ENCODE measurements at places on chromosomes 12 and 14.

GRCh38 chr14:78302841-78303240, 132.7 kb downstream of the NRXN3 start:
- peak; percentile 21 for DNase-seq

GRCh38 chr14:59363531-59364226, 101.5 kb downstream of the GPR135 start:
- no peak for DNase-seq

GRCh38 chr12:108066583-108067577, 62.2 kb upstream of the WSCD2 start:
- DNase-seq = no peak

DNA sequence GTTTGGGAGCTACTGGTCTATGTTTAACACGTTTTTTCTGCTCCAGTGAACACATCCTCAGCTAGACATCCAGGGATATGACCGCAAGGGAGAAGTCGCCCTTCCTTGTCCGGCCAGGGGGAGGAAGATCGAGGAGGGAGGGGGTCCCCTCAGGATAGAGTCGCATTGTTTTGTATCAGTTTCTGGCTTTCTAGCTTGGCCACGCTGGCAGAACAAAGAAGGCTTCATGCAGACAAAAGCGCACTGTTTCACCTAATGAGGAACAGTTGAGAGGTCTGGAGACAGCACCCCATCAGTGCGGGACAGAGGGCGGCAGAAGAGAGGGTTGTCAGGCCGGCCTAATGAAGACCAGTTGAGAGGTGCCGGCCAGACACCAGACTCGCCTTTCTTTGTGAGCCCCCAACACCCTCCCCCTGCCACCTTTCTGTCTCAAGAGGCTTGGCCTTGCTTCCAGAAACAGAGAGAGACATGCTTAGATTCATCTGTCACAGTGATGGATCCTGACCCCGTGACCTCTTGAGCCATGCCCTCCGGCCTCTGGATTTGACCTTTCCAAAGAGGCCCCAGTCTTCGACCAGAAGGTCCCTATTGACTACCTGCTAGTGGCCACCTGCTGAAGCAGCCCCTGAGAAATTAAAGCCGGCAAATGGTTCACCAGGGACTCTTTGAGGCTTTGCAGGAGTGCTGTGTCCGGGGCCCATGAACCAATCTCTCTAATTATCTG, 254.7 kb upstream of the TBX3 start:
- DNase-seq = no peak

GRCh38 chr12:104596134-104596799, 139.5 kb downstream of the CHST11 start:
- no peak for DNase-seq

GRCh38 chr12:109053382-109054123, 1.2 kb downstream of the USP30 start:
- no peak for DNase-seq

DNA sequence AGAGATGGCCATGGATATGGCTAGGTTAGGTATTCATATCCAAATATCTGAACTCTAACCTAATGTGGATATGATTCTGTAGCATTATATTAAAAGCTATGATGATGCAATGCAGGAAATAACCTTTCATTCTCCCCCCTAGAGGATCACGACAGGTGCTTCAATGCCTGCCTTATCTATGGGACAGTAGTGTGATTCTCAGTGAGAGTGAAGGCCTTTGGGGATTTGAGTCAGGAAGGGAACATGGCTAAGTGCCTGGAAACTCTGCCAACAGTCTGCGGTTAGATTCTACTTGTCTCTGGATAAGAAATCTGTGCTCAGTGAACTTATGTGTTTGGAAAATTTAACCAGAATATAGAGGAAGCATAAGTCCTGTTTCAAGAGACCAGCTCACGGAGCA, 81.8 kb downstream of the SLC38A1 start:
- DNase-seq = no peak

- no peak for DNase-seq
These were observed 415.4 kb downstream of the ZFP36L1 start for GRCh38 chr14:68377459-68377858.

DNA sequence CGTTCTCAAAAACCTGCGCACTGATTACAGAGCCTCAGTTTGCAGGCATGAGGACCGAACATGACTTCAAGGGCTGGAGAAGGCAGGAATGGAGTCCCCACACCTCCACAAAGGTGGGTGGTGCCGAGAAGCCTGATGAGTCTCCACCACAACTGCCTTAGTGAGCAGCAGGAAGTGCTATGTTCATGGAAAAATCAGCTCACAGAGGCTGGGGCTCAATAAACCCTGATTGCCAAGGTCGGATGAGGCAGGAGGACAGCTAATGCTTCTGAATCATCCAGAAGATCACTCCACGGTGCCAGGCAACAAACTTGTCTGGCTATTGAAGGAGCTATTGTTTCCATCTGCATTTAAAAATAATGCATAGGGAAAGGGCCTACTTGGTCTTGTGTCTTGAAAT, 31.1 kb downstream of the APPL2 start:
- DNase-seq = no peak

- DNase-seq = no peak
These were observed 150.9 kb upstream of the PLEKHG7 start for GRCh38 chr12:92551853-92552397.

- DNase-seq = no peak
These were observed 74.2 kb downstream of the DNAH10 start for GRCh38 chr12:123836292-123836691.

- no peak for DNase-seq
These were observed 52.7 kb downstream of the PTGER2 start for GRCh38 chr14:52366796-52367315.

GRCh38 chr14:93108105-93108504, 7.6 kb downstream of the ITPK1 start:
- no peak for DNase-seq

DNA sequence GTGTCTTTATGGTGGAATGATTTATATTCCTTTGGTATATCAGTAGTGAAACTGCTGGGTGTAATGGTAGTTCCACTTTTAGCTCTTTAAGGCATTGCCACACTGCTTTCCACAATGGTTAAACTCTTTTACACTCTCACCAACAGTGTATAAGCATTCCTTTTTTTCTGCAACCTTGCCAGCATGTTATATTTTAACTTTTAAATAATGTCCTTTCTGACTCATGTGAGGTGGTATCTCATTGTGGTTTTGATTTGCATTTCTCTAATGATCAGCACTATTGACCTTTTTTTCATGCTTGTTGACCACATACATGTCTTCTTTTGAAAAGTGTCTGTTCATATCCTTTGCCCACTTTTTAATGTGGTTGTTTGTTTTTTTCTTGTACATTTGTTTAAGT, 142.5 kb downstream of the MSRB3 start:
- DNase-seq = no peak

Data from NCI-H1105 treated with DMSO at 0.1 percent for 48 hours (cell line).